Left renal pelvis (tissue), 4 donors: ENCODE measurements at places on chromosomes 2 and 18.

DNA sequence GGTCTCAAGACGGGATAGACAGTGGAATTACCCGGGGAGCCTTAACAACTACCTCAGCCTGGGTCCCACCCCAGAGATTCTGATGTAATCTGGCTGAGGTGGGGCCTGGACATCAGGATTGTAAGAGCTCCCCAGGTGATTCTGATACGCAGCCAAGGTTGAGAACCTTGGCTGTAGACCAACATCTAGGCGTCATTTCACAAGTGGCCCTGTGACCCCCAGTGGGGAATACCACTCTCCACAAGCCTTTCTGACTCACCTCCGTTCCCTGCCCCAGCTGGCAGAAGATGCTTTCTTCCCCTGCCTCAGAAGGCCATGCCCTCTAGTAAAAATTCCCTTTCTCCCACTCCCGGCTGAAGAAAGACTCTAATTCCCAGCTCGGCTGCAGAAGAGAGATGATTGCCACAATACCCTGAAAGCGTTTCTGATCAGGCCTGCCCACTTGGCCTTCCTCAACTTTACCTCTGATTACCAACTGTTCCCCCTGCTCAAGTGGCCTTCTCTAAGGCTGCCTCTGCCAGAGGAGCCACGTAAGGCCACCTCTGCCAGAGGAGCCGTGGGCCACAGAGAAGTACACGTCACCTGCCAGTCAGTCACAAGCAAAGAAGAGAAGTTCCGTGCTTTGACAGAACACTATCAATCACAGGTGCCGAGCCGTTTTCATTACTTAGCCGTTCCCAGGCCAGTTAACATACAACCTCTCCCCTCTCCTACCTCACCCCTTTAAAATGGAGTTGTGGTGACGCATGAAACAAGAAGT lies 116.8 kb upstream of the PKDCC start:
- DNase-seq: no peak

GRCh38 chr2:195937176-195937575 lies 131.5 kb downstream of the DNAH7 start:
- no peak for DNase-seq

GRCh38 chr2:155026651-155027174 lies 328.2 kb downstream of the KCNJ3 start:
- DNase-seq: no peak

- DNase-seq: no peak
Observed at GRCh38 chr2:151713291-151713903, 20.9 kb downstream of the NEB start.

- no peak for DNase-seq
Observed at GRCh38 chr2:25808006-25808383, 70.3 kb downstream of the ASXL2 start.

GRCh38 chr2:36553683-36554082 lies 44.3 kb downstream of the FEZ2 start:
- no peak for DNase-seq

GRCh38 chr2:98822301-98823164 lies 91.6 kb upstream of the MGAT4A start:
- no peak for DNase-seq

DNA sequence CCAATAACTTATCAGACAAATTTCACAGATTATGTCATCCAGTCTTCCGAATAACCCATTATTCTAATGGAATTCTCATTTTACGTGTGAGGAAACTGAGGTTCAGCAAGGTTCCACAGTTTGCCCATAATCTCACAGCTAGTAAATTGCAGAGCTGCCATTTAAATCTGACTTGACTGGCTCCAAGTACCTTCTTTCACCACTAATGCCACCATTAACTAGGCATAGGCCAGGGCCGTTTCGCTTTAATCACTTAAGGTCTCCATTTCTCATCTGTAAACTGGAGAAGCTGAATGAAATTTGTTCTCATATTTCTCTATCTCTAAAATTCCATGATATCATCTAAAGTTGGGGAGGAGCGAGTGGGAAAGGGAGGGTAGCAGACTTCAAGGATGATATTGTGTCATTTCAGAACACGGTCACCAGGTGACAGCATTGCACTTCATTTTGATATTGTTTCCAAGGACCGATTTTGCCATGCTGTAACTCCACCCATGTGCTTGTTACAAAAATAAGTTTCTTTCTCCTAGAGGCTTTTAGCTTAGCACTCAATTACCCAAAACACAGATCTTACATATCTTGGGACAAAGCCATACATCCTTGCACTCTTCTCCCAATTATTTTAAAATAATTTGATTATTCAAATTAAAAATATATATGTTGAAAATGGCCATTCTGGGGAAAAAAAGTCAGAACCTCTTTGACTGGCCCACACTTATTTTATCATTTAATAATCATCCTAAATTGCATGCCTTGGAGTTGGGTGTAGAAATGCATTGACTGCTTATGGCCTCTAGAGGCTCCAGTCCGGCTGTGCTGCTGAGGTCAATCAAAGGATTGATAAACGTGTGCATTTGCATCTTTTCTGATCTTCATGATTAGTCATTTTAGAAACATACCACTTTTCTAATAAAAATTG lies 123.8 kb downstream of the AKAIN1 start:
- no peak for DNase-seq
